Lung (tissue), 17 donors: ENCODE measurements at places on chromosomes 12 and 14. TPM values are rescaled to one million over a fixed set of nuclear protein-coding genes. Genes with fewer than 3 reads are reported as not detected.

PLA2G1B gene
- total RNA-seq: 6.5 TPM

DNA sequence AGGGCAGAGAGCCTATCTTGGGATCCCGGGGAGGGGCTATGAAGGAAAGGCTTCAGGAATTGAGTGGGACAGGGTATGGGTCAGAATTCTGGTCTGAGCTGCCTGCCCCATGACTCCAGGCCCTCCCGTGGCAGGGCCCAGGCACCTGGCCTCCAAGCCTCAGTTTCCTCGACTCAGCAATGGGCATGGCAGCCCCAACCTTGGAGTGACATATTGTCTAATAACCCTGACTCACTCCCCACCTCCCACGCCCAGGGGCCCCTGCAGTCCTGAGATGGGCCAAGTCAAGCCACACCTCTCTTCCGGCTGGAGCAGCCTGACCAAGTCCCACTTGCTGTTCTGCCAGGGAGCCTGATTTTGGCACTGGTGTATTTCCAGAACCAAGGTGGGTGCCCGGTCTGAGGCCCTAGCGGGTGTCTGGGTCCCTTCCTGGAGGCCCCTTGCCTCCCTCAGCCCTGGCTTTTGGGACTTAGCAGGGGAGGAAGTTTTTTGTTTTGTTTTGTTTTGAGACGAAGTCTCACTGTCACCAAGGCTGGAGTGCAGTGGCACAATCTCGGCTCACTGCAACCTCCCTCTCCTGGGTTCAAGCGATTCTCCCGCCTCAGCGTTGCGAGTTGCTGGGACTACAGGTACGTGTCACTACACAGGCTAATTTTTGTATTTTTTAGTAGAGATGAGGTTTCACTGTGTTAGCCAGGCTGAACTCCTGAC lies 40.3 kb upstream of the RCOR1 start:
- peaks cover 34% of the 10 kb centered on the region for H3K4me1 ChIP-seq
- peak; percentile 45 for DNase-seq
- no peak overlapping the region for H3K4me3 ChIP-seq

SOAT2 gene
- total RNA-seq: 0.21 TPM

GPRC5D gene
- total RNA-seq: not detected

HOXC5 gene
- 0.26 TPM for total RNA-seq

GRCh38 chr12:18908191-18908590 lies 170.3 kb downstream of the CAPZA3 start:
- H3K27ac ChIP-seq: peak overlapping the region; percentile 53
- no peak overlapping the region for H3K4me3 ChIP-seq
- H3K36me3 ChIP-seq: no peaks in the 10 kb centered on the region

DNA sequence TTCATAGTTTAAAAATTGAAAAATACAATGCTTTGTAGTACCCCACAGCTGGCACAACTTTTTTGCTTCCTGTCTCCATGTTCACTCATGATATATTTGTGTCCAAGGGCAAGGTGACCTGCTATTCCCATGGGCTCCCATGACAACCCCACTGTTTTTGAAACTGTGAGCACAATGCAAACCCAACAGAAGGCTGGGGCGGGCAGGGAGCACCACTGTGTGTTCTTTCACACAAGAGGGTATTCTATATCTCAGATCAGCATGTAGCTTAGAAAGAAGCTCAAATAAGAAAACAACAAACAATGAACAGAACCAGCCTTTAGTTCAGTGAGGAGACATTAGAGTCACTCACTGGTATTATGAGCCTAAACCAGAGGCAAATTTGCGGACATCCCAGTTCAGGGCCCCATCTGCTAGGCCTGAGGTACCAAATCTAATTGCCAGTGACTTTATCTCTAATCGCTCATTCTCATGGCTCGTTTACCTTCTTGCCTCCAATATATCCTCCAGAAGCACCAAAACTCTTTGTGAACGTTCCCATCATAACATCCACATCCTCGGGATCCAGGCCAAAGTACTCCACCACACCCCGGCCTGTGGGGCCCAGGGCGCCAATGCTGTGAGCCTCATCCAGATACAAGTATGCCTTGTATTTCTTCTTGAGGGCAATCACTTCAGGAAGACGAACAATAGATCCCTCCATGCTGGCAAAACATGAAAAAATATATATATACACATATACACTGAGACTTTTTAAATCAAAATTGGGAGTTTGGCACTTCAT lies 56.4 kb upstream of the ISM2 start:
- no peak for DNase-seq
- peaks cover 30% of the 10 kb centered on the region for H3K36me3 ChIP-seq
- peaks cover 4% of the 10 kb centered on the region for H3K4me1 ChIP-seq
- H3K4me3 ChIP-seq: no peak overlapping the region
- H3K27ac ChIP-seq: no peak overlapping the region

FAM90A1 gene
- 0.58 TPM for total RNA-seq

DNA sequence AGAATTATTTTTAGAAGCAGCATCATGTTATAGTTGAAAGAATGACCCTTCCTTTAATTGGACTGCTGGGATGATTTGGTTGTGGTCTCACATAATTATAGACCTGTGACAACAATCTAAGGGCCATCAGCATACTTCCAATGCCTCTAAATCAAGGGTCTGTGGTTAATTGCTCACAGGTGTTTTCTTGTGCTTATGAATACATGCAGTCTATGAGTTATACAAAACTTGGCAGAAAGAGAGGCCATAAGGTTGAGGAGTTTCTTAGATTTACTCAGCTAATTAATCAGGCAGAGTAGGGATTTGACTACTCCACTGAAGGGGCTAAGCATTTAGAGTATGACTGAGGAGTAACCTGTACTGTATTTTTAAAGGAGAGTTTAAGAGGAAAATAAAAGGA lies 37.0 kb upstream of the FRMD6 start:
- no peaks in the 10 kb centered on the region for H3K27me3 ChIP-seq
- no peaks in the 10 kb centered on the region for H3K36me3 ChIP-seq
- no peak overlapping the region for H3K27ac ChIP-seq

- DNase-seq: no peak
- H3K27ac ChIP-seq: no peak overlapping the region
- peaks cover 5% of the 10 kb centered on the region for H3K36me3 ChIP-seq
- no peaks in the 10 kb centered on the region for H3K4me1 ChIP-seq
Observed at GRCh38 chr14:65077318-65077717, 25.0 kb downstream of the MAX start.

GRCh38 chr14:36442824-36443241 lies 77.2 kb downstream of the NKX2-1 start:
- no peak overlapping the region for H3K27ac ChIP-seq
- DNase-seq: no peak
- H3K36me3 ChIP-seq: no peaks in the 10 kb centered on the region

ADGRD1 gene
- 66.2 TPM for total RNA-seq

KRT85 gene
- total RNA-seq: not detected

DNA sequence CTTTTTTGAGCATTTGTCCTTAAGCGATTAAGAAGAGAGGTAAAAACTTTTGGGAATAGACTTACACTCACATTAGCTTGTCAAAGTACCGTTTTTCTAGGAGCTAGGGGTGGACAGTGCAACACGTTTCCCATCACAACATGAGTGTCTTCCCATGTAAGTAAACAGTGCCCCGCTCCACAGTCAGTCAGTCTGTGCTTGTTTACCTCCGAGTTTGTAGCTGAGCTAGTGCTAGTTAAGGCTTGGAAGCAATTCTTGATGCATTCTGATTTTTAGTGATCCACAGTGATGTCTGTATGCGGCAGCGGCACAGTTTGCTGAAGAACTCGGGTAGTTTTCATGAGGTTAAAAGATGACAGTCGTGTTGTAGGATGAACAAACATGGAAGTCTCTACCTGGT lies 941 bp downstream of the ZDHHC17 start:
- no peaks in the 10 kb centered on the region for H3K27me3 ChIP-seq
- H3K36me3 ChIP-seq: peaks cover 3% of the 10 kb centered on the region
- H3K27ac ChIP-seq: peak overlapping the region; percentile 98
- peak overlapping the region; percentile 88 for H3K4me3 ChIP-seq
- H3K4me1 ChIP-seq: no peaks in the 10 kb centered on the region

TAS2R46 gene
- 11.2 TPM for total RNA-seq

PTPRR gene
- 1.5 TPM for total RNA-seq

GRCh38 chr12:82359115-82359478 lies 768 bp downstream of the METTL25 start:
- H3K4me3 ChIP-seq: peak overlapping the region; percentile 15
- H3K4me1 ChIP-seq: peaks cover 6% of the 10 kb centered on the region
- DNase-seq: peak; percentile 20
- H3K27me3 ChIP-seq: no peaks in the 10 kb centered on the region

DNA sequence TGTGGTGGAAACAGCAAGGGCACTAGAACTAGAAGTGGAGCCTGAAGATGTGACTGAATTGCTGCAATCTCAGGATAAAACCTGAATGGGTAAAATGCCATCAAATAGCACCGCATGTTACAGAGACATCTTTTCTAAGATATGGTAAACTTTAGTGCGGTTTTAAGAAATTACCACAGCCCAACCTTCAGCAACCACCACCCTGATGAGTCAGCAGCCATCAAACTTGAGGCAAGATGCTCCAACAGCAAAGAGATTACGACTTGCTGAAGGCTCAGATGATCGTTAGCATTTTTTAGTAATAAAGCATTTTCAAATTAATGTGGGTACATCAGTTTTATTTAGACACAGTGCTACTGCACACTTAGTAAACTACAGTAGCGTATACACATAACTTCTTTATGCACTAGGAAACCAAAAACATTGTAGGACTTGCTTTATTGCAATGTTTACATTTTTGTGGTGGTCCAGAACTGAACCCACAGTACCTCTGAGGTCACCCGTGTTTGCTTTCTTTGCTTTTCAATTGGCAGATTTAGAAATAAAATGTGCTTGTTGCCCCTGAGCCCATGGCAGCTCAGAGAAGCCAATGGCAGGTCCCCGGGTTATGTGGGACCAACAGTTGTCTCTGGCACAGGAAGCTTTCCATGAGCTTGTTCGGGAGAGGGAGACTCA lies 15.9 kb downstream of the GOLGA3 start:
- H3K27me3 ChIP-seq: no peaks in the 10 kb centered on the region
- DNase-seq: no peak
- H3K27ac ChIP-seq: no peak overlapping the region
- peaks cover 42% of the 10 kb centered on the region for H3K36me3 ChIP-seq
- H3K4me1 ChIP-seq: no peaks in the 10 kb centered on the region

TEDC1 gene
- 5.8 TPM for total RNA-seq

KRT72 gene
- total RNA-seq: not detected

CLEC4D gene
- 1.6 TPM for total RNA-seq

DNA sequence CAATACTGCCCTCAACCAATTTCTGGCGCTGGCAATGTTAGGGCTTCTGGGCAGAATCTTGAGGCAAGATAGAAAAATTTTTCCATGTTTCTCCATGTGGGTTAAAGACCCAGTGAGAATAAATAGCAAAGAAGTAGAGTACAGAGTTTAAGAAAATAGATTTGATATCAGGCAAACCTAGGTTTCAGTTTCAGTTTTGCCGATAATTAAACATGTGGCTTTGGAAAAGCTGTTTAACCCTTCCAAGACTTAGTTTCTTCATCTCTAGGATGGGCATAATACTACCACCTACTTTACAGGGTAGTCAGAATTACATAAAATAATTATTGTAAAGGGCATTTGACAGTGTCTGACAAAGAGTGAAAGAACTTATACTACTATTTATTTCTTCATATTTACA lies 360.4 kb downstream of the PCNX1 start:
- no peaks in the 10 kb centered on the region for H3K36me3 ChIP-seq
- no peaks in the 10 kb centered on the region for H3K27me3 ChIP-seq
- DNase-seq: no peak
- no peak overlapping the region for H3K27ac ChIP-seq

DNA sequence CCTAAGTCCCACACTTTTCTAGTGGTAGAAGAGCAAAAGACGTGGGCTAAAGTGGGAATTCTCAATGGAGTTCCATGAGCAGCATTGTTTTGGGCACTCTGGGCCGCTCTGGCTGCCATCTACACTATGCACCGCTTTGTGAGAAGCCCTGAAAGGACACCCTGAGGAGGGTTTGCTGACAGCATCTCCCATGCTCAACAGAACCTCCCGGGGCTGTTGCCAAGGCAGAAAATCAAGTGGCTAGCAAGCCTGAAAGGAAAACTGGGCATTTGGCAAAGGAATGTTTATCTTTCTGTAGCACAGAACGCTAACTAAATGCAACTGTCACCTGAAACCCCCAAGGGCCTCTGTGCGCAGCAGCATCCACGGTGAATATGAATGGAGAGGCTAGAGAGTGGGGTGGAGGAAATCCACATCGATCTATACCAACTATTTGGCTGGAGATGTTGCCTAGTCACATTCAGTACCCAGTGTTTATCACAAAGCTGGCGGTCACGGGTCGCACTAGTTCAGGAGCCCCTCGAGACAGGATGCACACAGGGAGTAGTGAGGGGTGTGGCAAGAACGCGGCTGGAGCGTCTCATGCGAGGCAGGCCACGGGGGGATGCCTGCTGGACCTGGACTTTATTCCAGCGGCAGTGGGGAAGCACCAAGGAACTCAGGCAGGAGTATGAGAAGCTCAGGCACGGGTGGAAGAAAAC lies 14.2 kb downstream of the APPL2 start:
- H3K4me1 ChIP-seq: peaks cover 18% of the 10 kb centered on the region
- peaks cover 23% of the 10 kb centered on the region for H3K36me3 ChIP-seq
- DNase-seq: no peak
- no peak overlapping the region for H3K4me3 ChIP-seq
- no peaks in the 10 kb centered on the region for H3K27me3 ChIP-seq

GRCh38 chr14:74490486-74490885 lies 2.6 kb downstream of the NPC2 start:
- DNase-seq: no peak
- no peak overlapping the region for H3K27ac ChIP-seq
- peaks cover 15% of the 10 kb centered on the region for H3K4me1 ChIP-seq

GRCh38 chr14:41423503-41423902 lies 183.2 kb upstream of the LRFN5 start:
- no peaks in the 10 kb centered on the region for H3K4me1 ChIP-seq
- DNase-seq: no peak
- H3K27ac ChIP-seq: no peak overlapping the region
- H3K36me3 ChIP-seq: no peaks in the 10 kb centered on the region
- no peak overlapping the region for H3K4me3 ChIP-seq
- no peaks in the 10 kb centered on the region for H3K27me3 ChIP-seq

PROX2 gene
- total RNA-seq: 0.09 TPM

DNA sequence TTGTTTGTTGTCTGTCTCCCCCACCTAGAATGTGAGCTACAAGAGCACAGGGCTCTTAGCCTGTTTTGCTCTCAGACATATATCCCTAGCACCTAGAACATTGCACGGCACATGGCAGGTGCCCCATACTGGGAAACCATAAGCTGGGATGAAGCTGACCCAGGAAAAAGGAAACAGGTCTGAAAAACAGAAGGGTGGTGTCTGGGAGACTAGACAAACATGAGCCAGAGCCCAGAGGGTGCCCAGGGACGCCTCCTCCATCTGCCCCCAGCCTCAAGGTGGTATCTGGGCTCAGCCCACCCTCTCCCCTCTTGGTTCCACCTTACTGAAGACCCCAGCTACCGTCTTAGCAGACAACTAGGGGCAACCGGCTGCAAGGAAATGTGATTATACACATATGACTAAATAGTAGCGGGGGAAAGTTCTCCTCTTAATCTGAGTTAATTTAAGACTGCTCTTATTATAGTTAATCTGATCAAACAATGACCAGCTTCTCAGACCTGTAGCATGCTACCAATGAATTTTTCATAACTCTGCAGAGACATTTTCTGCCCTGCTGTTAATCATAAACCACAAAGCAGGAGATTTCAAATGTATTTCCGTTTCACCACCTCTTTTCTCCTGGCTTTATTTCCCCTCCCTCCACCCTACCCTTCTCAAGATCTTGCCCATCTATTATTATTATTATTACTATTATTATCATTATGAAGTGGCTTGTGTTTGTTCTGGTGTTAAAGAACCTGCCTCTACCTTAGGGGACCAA lies 31.9 kb downstream of the KSR2 start:
- no peak overlapping the region for H3K27ac ChIP-seq
- DNase-seq: no peak
- H3K4me1 ChIP-seq: no peaks in the 10 kb centered on the region
- H3K36me3 ChIP-seq: no peaks in the 10 kb centered on the region
- H3K4me3 ChIP-seq: no peak overlapping the region
